ENCODE measurements at places on chromosomes 7 and 10. TPM values are rescaled to one million over a fixed set of nuclear protein-coding genes. Genes with fewer than 3 reads are reported as not detected.

DNA sequence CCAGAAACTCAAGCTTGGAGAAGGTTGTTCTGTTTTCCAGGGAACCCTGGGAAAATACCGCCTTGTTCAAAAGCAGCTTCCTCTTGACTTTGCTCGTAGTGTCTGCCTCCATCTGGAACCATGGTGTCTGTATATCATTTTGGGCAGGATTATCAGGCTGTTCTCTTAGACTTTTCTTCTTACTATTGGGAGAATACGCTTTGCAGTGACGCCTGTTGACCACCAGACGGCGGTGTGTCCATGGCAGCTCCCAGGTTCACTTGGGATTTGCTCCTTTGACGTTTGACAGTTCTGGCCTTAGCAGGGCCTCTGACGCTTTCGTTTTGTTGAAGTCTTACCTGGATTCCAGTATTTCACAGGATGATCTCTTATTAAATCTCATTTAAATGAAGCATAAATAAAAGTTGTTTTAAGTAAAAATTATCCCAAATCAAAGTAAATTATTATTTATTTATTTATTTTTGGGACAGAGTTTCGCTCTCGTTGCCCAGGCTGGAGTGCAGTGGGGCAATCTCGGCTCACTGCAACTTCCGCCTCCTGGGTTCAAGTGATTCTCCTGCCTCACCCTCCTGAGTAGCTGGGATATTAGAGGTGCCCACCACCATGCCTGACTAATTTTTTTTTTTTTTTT lies 41.8 kb upstream of the GJD4 start:
- no peak overlapping the region for H3K4me3 ChIP-seq
- no peak overlapping the region for H3K27ac ChIP-seq
- H3K36me3 ChIP-seq = no peaks in the 10 kb centered on the region
- H3K4me1 ChIP-seq = no peaks in the 10 kb centered on the region

The PLEKHS1 gene
- 9.0 TPM for total RNA-seq

The UPK3BL2 gene
- total RNA-seq = 33.5 TPM

- no peaks in the 10 kb centered on the region for H3K27me3 ChIP-seq
- H3K4me1 ChIP-seq = no peaks in the 10 kb centered on the region
- no peaks in the 10 kb centered on the region for H3K36me3 ChIP-seq
- no peak overlapping the region for H3K27ac ChIP-seq
Measured at GRCh38 chr10:74083304-74083703, 67.3 kb downstream of the AP3M1 start.

DNA sequence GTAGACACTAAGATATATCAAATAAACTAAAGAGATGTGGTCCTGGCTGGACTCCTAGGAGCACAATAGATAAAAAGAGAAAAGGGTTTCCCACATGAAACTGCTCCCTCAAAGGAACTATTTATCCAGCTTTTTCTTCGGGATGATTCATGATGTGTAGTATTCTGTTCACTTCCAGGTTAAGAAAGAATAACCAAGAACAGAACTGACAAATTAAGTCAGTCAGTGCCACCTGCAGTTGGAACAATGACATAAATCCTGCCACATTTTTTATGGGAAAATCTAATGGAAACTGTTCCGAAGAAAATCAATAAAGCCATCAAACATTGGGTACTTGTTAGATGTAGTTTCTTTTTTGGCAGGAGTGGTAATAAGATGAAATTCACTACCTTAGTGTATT lies 87.1 kb downstream of the POLR1F start:
- no peak overlapping the region for H3K27ac ChIP-seq
- H3K36me3 ChIP-seq = no peaks in the 10 kb centered on the region
- H3K4me3 ChIP-seq = no peak overlapping the region

The FLNC gene
- 104 TPM for total RNA-seq

The LIPJ gene
- total RNA-seq = 0.17 TPM

The FAM13C gene
- 56.7 TPM for total RNA-seq

The TMEM184A gene
- 15.4 TPM for total RNA-seq

DNA sequence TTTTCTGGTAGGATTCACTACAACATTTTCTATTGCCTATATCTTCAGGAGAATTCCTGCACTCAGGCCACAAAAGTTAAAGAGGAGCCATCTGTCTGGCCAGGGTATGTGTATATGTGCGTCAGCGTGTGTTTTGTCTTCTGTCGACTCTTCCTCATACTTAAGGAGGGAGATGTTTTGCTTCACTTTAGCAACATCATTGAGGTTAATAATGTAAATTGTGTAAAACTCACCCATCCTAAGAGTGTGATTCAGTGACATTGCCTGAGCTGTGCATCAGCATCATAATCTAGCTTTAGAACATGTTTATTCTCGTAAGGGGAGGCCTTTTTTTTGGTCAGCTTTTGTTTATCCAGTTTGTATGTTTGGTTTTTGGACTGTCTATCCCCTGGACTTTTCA lies 23.7 kb downstream of the FBH1 start:
- H3K4me1 ChIP-seq = no peaks in the 10 kb centered on the region
- no peak for DNase-seq
- H3K4me3 ChIP-seq = no peak overlapping the region
- peaks cover 6% of the 10 kb centered on the region for H3K36me3 ChIP-seq

DNA sequence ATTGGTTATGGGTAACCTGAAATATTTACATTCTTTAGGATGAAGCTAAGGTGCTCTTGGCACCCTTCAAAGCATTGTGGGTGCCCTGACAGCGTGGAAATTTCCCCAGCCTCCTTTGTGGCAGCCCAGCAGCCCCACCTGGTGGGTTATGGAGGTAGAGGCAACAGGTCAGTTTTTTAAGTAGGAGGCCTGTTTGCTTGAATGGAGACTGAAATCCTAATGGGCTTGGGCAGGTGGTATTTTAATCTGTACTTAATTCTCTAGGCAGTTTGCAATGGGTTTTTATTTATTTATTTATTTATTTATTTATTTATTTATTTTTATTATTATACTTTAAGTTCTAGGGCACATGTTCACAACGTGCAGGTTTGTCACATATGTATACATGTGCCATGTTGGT lies 139.4 kb downstream of the EPC1 start:
- peak; percentile 47 for DNase-seq
- no peaks in the 10 kb centered on the region for H3K27me3 ChIP-seq
- H3K4me1 ChIP-seq = no peaks in the 10 kb centered on the region
- no peak overlapping the region for H3K27ac ChIP-seq

- H3K4me1 ChIP-seq = no peaks in the 10 kb centered on the region
- peak overlapping the region; percentile 53 for H3K4me3 ChIP-seq
- peak overlapping the region; percentile 82 for H3K27ac ChIP-seq
- peak; percentile 19 for DNase-seq
Measured at GRCh38 chr10:42754155-42755027, 28.2 kb upstream of the BMS1 start.

The INMT gene
- 132 TPM for total RNA-seq

The MKX gene
- 10.1 TPM for total RNA-seq

The NPTX2 gene
- 5.2 TPM for total RNA-seq

GRCh38 chr7:84354866-84355265 lies 160.3 kb upstream of the SEMA3A start:
- no peak overlapping the region for H3K4me3 ChIP-seq
- no peaks in the 10 kb centered on the region for H3K36me3 ChIP-seq
- H3K27me3 ChIP-seq = no peaks in the 10 kb centered on the region
- no peak overlapping the region for H3K27ac ChIP-seq

DNA sequence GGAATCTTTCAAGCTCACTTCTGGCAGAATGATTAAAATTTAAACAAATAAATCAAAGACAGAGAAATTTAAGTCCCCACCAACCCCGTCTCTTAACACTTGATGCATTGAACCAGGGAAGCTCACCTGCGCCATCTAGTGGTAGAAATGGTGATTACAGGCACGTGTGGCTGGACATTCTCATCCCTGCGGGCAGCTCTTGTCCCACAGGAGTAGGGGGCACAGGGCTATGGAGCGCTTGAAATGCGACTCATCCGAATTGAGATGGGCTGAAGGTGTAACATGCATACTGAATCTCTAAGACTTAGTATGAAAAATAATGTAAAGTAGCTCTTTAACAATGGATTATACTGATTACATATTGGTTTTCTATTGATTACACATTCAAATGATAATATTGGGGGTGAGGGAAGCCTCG lies 24.8 kb upstream of the SLIT1 start:
- H3K27me3 ChIP-seq = no peaks in the 10 kb centered on the region
- no peaks in the 10 kb centered on the region for H3K36me3 ChIP-seq
- no peak overlapping the region for H3K4me3 ChIP-seq
- no peak overlapping the region for H3K27ac ChIP-seq
- no peaks in the 10 kb centered on the region for H3K4me1 ChIP-seq
- peak; percentile 63 for DNase-seq

DNA sequence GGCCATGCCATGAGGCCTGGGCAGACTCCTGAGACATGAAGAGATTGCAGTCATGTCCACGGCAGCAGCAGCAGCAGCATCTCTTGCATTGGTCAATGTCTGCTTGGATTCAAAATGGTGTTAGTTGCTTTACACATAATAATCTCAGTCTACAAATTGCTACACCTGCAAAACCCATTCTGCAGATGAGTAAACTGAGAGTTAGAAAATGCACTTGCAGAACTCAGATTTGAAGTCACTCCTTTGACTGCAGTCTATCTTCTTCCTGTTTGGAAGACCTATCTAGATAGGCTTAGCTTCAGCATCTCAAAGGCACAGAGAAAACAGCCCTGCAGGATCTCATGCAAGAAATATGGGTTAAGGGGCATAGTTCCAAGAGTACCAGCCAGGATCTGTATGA lies 350.3 kb downstream of the TNS3 start:
- no peaks in the 10 kb centered on the region for H3K36me3 ChIP-seq
- no peaks in the 10 kb centered on the region for H3K27me3 ChIP-seq
- H3K4me3 ChIP-seq = no peak overlapping the region
- DNase-seq = no peak
- no peaks in the 10 kb centered on the region for H3K4me1 ChIP-seq

GRCh38 chr10:34655286-34656170 lies 159.6 kb downstream of the PARD3 start:
- H3K27ac ChIP-seq = no peak overlapping the region
- H3K4me1 ChIP-seq = no peaks in the 10 kb centered on the region
- no peaks in the 10 kb centered on the region for H3K36me3 ChIP-seq
- no peaks in the 10 kb centered on the region for H3K27me3 ChIP-seq
- no peak overlapping the region for H3K4me3 ChIP-seq
- DNase-seq = peak; percentile 54

GRCh38 chr10:87862679-87863052 lies 667 bp downstream of the KLLN start:
- no peaks in the 10 kb centered on the region for H3K36me3 ChIP-seq
- H3K27ac ChIP-seq = peak overlapping the region; percentile 97
- H3K4me1 ChIP-seq = no peaks in the 10 kb centered on the region
- DNase-seq = no peak
- H3K4me3 ChIP-seq = peak overlapping the region; percentile 64

- no peaks in the 10 kb centered on the region for H3K36me3 ChIP-seq
- no peaks in the 10 kb centered on the region for H3K27me3 ChIP-seq
- H3K27ac ChIP-seq = no peak overlapping the region
- H3K4me1 ChIP-seq = no peaks in the 10 kb centered on the region
- H3K4me3 ChIP-seq = no peak overlapping the region
Measured at GRCh38 chr10:99784016-99784726, 1.7 kb downstream of the ABCC2 start.

DNA sequence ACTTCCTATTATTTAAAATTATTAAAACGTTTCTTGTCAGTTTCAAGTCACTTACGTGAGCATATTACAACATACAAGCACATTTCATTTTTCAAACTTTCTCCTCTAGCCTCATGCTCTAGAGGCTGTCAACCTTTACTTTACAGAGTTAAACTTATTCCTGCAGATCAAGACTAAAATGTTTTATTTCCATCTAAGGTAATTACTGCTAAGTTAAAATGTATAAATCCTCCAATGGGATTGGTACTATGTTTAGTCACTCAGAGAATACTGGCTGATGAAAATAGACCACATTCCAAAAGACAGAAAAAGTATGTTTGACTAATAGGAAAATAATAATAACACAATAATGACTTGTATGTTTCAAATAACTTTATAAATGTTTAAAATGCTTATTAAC lies 8.4 kb upstream of the TRDMT1 start:
- H3K27me3 ChIP-seq = no peaks in the 10 kb centered on the region
- H3K4me1 ChIP-seq = no peaks in the 10 kb centered on the region
- H3K27ac ChIP-seq = no peak overlapping the region
- no peak for DNase-seq

DNA sequence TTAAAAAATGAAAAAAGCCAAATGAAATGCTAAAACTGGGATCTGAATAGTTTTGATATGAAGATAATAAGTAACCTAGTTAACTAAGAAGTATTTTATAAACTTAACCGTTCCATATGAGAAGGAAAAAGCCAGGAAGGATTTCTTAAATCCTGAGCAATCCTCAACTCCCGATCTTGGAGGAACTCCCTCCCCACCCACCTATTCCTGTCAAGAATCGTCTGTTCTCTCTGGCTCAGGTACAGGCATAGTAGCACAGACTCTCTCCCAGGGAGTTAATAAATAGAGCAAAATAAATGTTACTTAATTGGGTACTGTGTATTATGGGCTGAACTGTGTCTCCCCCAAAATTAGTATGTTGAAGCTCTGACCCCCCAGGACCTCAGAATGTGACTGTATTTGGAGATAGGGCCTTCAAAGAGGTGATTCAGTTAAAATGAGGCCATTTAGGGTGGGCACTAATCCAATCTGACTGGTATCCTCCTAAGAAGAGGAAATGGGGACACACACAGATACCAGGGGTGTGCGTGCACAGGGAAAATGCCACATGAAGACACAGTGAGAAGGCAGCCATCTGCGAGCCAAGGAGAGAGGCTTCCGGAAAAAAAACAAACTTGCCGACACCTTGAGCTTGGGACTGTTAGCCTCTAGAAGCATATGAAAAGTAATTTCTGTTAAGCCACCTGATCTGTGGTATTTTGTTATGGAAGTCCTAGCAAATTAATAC lies 28.7 kb downstream of the PUS7 start:
- H3K4me1 ChIP-seq = no peaks in the 10 kb centered on the region
- H3K27ac ChIP-seq = no peak overlapping the region
- H3K36me3 ChIP-seq = no peaks in the 10 kb centered on the region
- no peak overlapping the region for H3K4me3 ChIP-seq
- H3K27me3 ChIP-seq = no peaks in the 10 kb centered on the region

The ACSL5 gene
- 19.7 TPM for total RNA-seq

The NET1 gene
- 55.6 TPM for total RNA-seq

DNA sequence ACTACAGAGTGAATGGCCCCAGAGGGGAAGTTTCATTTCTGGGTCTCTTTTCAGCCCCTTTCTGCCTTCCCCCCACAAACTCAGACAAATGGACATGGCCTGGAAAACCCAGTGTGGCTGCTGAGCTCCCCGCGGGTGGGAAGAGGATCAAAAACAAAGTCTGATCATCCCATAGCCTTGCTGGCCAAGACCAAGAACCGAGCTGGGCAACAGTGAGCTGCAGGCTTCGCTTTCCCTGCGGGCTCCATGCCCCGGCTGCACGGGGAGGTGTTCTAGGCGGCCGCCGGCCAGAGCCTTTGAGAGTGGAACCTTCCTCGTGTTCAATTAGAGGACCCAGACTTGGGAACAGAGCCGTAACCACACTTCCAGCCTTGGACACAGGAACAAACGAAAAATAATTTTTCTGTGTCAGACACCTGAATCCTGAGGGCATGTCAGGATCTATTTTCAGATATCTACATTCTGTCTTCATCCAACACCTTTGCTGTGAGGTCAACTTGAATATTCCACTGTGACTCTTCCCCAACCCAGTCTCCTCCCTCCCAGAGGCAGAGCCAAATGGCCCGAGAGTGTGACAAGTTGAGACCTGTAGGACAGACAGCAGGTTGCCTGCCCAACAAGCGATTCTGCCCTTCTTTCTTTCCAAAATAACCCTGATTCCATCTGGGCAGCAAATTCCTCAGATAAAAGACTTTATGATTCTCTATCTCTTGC lies 26.0 kb downstream of the WDR86 start:
- H3K36me3 ChIP-seq = no peaks in the 10 kb centered on the region
- no peak overlapping the region for H3K27ac ChIP-seq
- no peak overlapping the region for H3K4me3 ChIP-seq
- no peaks in the 10 kb centered on the region for H3K27me3 ChIP-seq

- H3K27ac ChIP-seq = no peak overlapping the region
- H3K36me3 ChIP-seq = no peaks in the 10 kb centered on the region
- no peak for DNase-seq
- H3K4me1 ChIP-seq = no peaks in the 10 kb centered on the region
- no peaks in the 10 kb centered on the region for H3K27me3 ChIP-seq
Measured at GRCh38 chr7:81692146-81692905, 77.5 kb downstream of the HGF start.
